ENCODE measurements at places on chromosomes 5 and 9. TPM values are rescaled to one million over a fixed set of nuclear protein-coding genes. Genes with fewer than 3 reads are reported as not detected.

- no peak for DNase-seq
Measured at GRCh38 chr5:137236849-137237507, 262.1 kb downstream of the SPOCK1 start.

ZSWIM6 gene
- total RNA-seq = 77.0 TPM

LHFPL2 gene
- 47.6 TPM for total RNA-seq

- no peak for DNase-seq
Measured at GRCh38 chr5:125034331-125034730, 287.9 kb upstream of the ZNF608 start.

GHR gene
- 0.67 TPM for total RNA-seq

All from endothelial cell (in vitro differentiated cells).